Breast epithelium (tissue), 4 donors: ENCODE measurements at places on chromosomes 7 and 10. TPM values are rescaled to one million over a fixed set of nuclear protein-coding genes. Genes with fewer than 3 reads are reported as not detected.

ZNF33A gene
- total RNA-seq: 34.7 TPM

DNA sequence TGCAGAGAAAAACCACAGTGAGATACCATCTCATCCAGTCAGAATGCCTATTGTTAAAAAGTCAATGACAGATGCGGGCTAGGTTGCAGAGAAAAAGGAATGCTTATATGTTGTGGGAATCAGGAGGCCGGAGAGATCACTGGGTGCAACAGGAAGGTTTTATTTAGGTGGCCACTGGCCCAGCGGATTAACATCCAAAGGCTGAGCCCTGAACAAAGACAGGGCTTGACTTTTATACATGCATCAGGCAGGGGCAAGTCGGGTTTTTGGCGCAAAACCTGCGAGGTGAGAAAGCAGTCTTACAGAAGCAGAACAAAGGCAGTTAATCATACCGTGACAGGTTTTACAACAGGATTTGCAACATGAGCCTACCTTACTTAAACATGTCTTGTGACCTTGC, 620 bp downstream of the ZNF117 start:
- H3K4me1 ChIP-seq: no peaks in the 10 kb centered on the region
- no peaks in the 10 kb centered on the region for H3K36me3 ChIP-seq

- H3K4me1 ChIP-seq: no peaks in the 10 kb centered on the region
- DNase-seq: no peak
- no peaks in the 10 kb centered on the region for H3K36me3 ChIP-seq
- H3K4me3 ChIP-seq: no peak overlapping the region
- H3K27me3 ChIP-seq: no peaks in the 10 kb centered on the region
These were observed 84.9 kb upstream of the LRRN3 start for GRCh38 chr7:111006040-111006439.

CCDC3 gene
- 9.8 TPM for total RNA-seq

DNA sequence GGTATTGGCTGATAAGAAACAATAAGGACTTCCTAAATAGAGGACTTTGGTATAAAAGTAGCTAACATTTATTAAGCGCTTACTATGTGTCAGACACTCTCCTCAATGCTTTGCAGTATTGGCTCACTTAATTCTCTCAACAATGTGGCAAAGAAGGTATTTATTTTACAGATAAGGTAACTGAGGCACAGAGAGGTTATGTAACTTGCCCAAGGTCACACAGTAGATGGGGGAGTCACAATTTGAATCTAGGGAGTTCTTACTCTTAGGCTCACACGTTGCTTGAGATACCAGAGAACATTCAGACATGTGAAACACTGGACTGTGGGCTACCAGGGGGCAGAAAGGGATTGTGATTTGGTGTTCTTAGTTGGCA, 60.8 kb upstream of the GPR158 start:
- no peak for DNase-seq
- no peaks in the 10 kb centered on the region for H3K36me3 ChIP-seq
- no peaks in the 10 kb centered on the region for H3K27me3 ChIP-seq
- H3K4me1 ChIP-seq: no peaks in the 10 kb centered on the region
- H3K27ac ChIP-seq: no peak overlapping the region

LRRC18 gene
- not detected for total RNA-seq

GRCh38 chr7:35280902-35281301, 27.0 kb upstream of the TBX20 start:
- no peaks in the 10 kb centered on the region for H3K36me3 ChIP-seq
- H3K27ac ChIP-seq: no peak overlapping the region
- H3K4me1 ChIP-seq: no peaks in the 10 kb centered on the region
- H3K27me3 ChIP-seq: no peaks in the 10 kb centered on the region
- H3K4me3 ChIP-seq: no peak overlapping the region

DNA sequence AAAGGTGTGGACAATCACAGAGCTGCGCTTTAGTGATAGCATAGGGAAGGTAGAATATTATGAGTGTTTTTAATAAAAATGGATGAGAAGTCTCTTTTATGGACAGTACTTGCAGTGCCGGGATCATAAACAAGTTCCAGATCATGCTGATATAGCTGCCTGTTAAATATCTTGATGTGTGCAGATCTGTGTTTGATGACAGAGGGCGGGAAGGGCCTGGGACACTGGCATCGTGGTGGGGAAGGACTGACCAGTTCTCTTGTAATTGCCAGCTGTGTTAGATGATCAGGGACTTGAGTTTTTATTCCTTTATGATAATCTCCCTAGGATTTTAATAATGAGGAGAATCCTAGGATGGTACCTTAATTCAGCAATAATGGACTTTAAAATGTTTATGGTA, 14.6 kb downstream of the SND1 start:
- no peaks in the 10 kb centered on the region for H3K4me1 ChIP-seq
- H3K27ac ChIP-seq: no peak overlapping the region
- no peak for DNase-seq
- H3K27me3 ChIP-seq: no peaks in the 10 kb centered on the region

AOC1 gene
- total RNA-seq: not detected

DNA sequence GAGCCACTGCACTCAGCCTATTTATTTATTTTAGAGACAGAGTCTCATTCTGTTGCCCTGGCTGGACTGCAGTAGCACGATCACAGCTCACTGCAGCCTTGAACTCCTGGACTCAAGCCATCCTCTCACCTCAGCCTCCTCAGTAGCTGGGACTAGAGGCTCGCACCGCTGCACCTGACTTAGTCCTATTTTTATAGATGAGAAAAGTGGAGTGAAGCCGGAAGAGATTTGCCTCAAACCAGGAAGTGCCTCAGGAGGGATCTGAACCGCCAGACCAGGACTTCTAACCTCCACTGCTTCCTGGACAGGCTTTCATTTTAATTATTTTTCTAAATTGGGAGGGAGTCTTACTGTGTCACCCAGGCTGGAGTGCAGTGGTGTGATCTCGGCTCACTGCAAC, 17.5 kb upstream of the CLIP2 start:
- no peak overlapping the region for H3K4me3 ChIP-seq
- H3K27ac ChIP-seq: peak overlapping the region; percentile 82
- no peak for DNase-seq
- H3K27me3 ChIP-seq: no peaks in the 10 kb centered on the region
- no peaks in the 10 kb centered on the region for H3K4me1 ChIP-seq

DNA sequence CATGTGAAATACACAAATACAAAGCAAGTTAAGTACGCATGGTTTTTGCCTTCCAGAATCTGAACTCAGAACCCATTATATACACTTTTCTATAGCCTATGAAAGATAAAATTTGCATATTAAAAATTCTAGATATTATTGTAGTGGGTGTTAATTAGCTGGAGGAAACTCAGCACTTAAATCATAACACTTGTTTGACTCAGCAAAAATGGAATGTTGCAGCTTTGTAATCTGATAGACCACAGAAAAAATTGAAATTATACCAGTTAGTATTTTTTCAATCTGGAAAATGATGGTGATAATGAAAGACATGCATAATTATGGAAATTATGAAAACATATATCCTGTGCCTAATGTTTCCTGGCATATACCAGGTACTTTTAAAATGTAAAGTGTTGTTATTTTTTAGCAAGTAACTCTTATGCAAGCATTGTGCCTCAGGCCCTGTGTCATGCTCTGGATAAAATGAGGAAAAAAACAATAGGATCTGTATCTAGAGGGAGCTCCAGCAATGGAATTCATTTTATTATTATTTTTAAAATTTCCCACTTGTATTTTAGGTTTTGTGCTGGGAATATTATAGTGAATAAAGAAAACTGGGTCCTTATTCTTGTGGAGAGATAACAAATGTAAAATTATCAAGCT, 490.4 kb upstream of the SEMA3A start:
- no peaks in the 10 kb centered on the region for H3K4me1 ChIP-seq
- no peaks in the 10 kb centered on the region for H3K27me3 ChIP-seq
- no peak overlapping the region for H3K4me3 ChIP-seq

- no peak overlapping the region for H3K27ac ChIP-seq
- no peaks in the 10 kb centered on the region for H3K36me3 ChIP-seq
These were observed 112.4 kb upstream of the YAE1 start for GRCh38 chr7:39453743-39454355.

PDE6C gene
- not detected for total RNA-seq
